ENCODE measurements at places on chromosomes 6 and 20. TPM values are rescaled to one million over a fixed set of nuclear protein-coding genes. Genes with fewer than 3 reads are reported as not detected.

DNA sequence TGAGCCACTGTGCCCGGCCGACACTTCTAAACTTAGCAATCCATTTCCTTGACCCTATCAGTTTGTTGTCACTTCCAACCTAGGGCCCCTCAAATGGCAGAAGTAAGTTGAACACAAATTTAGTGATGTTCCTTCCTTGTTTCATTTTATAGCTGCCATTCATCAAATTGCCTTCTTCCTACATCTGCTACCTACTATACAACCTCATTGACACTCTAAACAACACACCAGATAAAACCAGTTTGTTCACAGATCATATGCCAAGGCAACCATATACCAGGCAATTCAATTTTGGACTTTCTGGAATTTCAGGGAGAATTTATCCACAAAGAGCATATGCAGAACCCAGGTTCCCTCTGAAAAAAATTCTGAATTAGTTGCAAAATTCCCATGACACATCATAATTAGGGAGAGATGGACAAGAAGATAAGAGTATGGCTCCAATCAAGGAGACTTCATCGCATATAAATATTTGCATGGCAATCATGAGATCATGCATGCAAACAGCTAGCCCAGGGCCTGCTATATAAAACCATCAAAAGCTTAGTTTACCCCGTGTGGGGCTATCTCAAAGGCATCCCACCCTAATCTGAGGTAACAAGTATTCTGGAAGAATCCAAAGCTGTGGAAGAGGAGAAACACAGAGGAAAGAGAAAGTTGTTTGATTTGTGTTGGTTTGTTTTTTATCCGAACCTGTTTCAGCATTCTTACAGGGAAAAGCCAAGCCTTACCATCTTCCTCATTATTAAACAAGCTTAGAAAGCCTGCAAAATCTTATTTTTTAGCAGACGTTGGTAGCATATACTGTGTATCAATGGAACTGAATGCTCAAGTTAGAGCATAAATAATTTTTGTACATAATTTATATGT lies 132.8 kb upstream of the TNFAIP3 start:
- H3K36me3 ChIP-seq = no peaks in the 10 kb centered on the region
- no peak overlapping the region for H3K4me3 ChIP-seq
- DNase-seq = no peak
- no peaks in the 10 kb centered on the region for H3K27me3 ChIP-seq
- no peak overlapping the region for H3K27ac ChIP-seq
- H3K4me1 ChIP-seq = peaks cover 7% of the 10 kb centered on the region

DNA sequence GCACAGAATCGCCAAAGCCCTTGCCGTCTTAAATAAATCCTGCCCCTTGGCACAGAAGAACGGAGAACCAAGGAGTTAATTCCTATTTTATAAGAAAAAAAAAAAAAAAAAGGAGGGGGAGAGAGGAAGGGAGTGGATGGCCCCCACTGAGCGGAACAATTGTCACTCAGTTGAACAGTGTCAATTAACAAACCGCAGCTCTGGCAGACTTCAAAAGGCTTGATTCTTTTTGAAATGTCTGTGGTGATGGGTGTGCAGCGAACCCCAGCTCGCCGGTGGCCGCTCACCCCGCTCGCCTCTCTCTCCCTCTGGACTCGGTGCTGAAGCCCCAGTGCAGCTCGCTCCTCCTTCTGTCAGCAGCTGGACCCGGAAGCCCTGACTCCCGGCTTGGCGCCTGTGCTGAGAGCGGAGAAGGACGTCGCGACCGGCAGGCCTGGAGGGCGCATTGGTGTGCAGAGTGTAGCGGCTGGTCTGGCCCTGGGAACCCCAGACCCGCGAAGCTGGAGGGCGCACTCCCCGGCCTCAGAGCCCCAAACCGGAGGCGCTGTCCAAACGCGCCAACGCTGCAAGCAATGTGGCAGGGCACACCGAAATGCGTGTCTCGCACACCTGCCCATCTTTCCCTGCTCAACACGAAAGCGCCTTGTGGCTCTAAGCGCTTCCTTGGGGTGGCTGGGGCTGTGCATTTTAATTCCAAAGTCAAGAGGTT lies 3.4 kb downstream of the LINC00237 start:
- peaks cover 1% of the 10 kb centered on the region for H3K27me3 ChIP-seq
- DNase-seq = peak; percentile 61
- H3K4me1 ChIP-seq = peaks cover 57% of the 10 kb centered on the region
- no peak overlapping the region for H3K27ac ChIP-seq

DNA sequence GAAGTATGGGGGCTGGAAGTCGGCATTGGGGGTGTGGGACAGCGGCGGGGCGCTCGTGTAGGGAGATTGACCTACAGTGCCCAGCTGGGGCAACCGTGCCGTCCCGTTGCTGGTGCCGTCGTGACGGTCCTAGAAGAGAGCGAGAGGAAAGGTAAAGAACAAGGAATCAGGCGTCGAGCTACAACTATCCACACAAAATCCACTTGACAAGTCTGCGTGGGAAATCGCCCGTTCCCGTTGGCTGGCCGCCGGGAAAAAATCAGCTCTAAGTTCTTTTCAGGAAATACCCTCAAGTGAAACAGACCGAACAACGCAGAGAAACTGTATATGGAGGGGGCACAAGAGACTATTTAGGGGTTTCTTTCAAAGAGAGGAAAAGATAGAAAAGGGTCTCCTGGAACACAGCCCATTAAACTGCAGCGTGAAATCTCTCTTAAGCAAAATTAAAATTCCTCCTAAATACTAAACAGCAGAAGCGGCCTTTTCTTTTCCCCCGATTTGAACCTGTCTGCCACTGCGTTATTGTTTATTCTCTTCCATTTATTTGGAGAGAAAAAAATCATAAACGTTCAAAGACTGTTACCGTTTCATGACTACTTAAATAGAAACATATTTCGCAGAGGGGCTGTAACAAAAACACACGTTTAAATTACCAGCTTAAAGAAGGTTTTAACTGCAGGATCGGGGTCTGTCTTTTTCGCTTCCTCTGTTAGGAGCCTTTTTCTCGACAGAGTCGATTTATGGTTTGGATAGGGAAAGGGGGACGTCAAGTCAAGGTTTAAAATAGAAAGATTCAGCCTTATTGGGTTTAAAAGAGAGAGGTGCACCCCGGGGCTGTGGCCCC lies 4.4 kb downstream of the TFAP2A start:
- H3K36me3 ChIP-seq = no peaks in the 10 kb centered on the region
- peaks cover 29% of the 10 kb centered on the region for H3K4me1 ChIP-seq
- H3K27ac ChIP-seq = no peak overlapping the region
- H3K4me3 ChIP-seq = no peak overlapping the region
- peaks cover 62% of the 10 kb centered on the region for H3K27me3 ChIP-seq

DNA sequence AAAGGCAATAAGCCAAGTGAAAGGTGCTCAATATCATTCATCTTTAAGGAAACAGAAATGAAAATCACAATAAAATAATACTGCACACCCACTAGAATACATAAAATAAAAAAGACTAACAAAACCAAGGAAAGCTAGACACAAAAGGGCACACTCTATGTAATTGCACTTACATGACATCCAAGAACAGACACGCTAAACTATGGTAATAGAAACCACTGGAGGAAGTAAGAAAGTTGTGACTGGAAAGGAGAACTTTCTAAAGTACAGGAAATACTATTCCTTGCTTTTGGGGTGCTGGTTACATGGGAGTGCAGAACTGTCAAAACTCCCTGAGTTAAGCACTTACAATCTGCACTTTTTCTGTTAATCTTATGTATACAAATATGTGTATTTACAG lies 253.7 kb upstream of the RUNX2 start:
- no peak overlapping the region for H3K4me3 ChIP-seq
- H3K27ac ChIP-seq = no peak overlapping the region
- no peak for DNase-seq

CYP39A1 gene
- polyA plus RNA-seq = not detected

- no peak overlapping the region for H3K4me3 ChIP-seq
- no peak overlapping the region for H3K27ac ChIP-seq
- no peaks in the 10 kb centered on the region for H3K36me3 ChIP-seq
- no peak for DNase-seq
- no peaks in the 10 kb centered on the region for H3K27me3 ChIP-seq
Observed at GRCh38 chr20:61753316-61753942, 312.3 kb downstream of the TAF4 start.

- no peaks in the 10 kb centered on the region for H3K27me3 ChIP-seq
- no peak overlapping the region for H3K4me3 ChIP-seq
- no peak overlapping the region for H3K27ac ChIP-seq
- DNase-seq = no peak
- H3K36me3 ChIP-seq = no peaks in the 10 kb centered on the region
Observed at GRCh38 chr20:33166533-33167113, 1.3 kb upstream of the BPIFA2 start.

DNA sequence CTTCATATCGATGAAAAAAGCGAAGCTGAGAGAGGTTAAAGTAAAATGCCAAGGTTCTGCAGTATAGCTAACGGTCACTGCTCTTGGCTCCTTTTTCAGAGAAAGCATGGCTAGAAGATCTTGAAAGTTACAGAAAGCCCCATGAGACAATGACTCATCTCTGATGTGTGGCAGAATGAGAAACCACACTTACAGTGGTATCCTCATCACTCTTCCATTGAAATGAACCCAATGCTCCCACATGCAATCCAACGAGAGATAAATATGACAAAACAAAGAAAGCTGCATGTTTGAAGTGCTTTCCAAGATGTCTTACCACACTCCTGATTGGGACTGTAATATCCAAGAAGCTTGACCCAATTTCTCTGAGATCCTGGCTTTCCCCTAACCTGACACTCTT lies 694.9 kb downstream of the PRKN start:
- no peak overlapping the region for H3K4me3 ChIP-seq
- H3K36me3 ChIP-seq = no peaks in the 10 kb centered on the region
- no peak overlapping the region for H3K27ac ChIP-seq
- no peaks in the 10 kb centered on the region for H3K4me1 ChIP-seq

GRCh38 chr6:134938896-134939295 lies 11.0 kb downstream of the ALDH8A1 start:
- peak; percentile 38 for DNase-seq
- H3K4me1 ChIP-seq = peaks cover 6% of the 10 kb centered on the region
- H3K4me3 ChIP-seq = no peak overlapping the region
- no peak overlapping the region for H3K27ac ChIP-seq
- H3K27me3 ChIP-seq = no peaks in the 10 kb centered on the region

DNA sequence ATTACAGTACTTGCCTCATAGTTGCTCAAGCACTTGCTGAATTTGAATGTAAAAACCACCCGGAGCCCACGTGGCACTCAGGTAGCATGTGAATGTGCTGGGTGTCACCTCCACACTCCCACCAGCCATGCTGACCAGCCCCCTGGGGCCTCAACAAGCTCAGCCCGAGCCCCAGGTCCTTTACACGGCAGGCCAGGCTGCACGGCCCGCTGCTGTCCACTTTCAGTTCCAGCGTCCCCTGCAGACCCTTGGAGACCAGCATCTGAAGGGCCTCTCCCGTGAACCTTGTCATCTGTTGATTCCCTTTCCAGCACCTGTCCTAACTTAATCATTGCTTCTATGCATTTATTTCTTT lies 33.3 kb upstream of the ZBP1 start:
- H3K27me3 ChIP-seq = no peaks in the 10 kb centered on the region
- no peak overlapping the region for H3K4me3 ChIP-seq
- peak; percentile 8 for DNase-seq
- peaks cover 16% of the 10 kb centered on the region for H3K4me1 ChIP-seq

PRKN gene
- polyA plus RNA-seq = 1.6 TPM

DNA sequence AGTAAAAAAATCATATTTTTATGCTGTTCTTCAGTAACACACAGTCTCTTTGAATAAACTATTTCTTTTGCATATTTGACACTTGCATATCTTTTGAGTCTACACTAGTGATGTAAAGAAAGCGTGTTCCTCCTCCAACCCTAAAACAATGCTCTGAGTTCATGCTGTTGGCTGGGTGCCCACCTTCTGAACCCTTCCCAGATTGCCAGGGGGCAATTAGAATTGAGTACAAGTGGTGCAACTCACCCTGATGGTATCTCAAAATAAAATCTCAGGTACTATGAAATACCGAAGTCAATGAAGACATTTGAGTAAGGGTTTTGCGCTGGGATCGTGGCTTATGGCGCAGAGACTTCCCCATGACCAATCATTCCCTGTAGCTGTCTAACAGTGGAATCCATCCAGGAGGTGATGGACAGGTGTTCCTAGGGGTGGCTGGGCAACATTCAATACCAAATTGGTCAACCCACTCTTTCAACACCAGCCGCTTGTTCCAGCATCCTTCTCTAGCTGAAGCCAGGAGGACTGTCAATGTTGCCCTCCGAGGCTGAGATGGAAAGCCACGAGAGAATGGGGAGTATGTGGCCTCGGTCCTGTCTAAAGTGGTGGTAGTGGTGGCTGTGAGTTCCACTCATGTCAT lies 94.4 kb upstream of the ZNFX1 start:
- no peak for DNase-seq
- H3K4me3 ChIP-seq = no peak overlapping the region
- no peaks in the 10 kb centered on the region for H3K4me1 ChIP-seq
- H3K36me3 ChIP-seq = no peaks in the 10 kb centered on the region

RAD21L1 gene
- not detected for polyA plus RNA-seq

DNA sequence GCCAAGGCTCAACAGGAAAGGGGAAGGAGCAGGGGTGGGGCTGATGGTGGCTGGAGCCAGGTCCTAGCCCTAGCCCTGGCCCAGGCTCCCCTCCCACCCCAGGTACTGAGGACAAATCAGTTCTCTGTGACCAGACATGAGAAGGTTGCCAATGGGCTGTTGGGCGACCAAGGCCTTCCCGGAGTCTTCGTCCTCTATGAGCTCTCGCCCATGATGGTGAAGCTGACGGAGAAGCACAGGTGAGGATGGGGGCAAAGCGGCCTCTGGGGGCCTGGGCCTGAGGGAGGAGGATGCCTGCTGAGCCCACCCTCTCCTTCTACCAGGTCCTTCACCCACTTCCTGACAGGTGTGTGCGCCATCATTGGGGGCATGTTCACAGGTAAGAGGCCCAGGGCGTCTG lies 15.0 kb downstream of the ERGIC3 start:
- no peak for DNase-seq
- no peak overlapping the region for H3K4me3 ChIP-seq
- no peaks in the 10 kb centered on the region for H3K36me3 ChIP-seq
- no peaks in the 10 kb centered on the region for H3K4me1 ChIP-seq

DNA sequence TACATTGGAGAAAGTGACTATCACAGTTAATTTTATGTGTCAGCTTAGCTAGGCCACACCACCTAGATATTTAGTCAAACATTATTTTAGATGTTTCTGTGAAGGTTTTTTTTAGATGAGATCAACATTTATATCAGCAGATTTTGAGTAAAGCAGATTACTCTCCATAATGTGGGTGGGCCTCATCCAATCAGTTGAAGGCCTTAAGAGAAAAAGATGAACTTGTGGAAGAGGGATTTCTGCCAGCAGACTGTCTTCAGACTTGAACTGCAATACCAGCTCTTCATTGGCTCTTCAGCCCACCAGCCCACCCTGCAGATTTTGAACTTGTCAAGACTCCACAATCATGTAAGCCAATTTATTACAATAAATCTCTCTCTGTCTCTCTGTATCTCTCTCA lies 25.1 kb upstream of the FBXO30 start:
- H3K36me3 ChIP-seq = no peaks in the 10 kb centered on the region
- no peak overlapping the region for H3K4me3 ChIP-seq
- H3K27me3 ChIP-seq = no peaks in the 10 kb centered on the region
- no peak for DNase-seq
